ENCODE measurements at places on chromosomes 3 and 15.

DNA sequence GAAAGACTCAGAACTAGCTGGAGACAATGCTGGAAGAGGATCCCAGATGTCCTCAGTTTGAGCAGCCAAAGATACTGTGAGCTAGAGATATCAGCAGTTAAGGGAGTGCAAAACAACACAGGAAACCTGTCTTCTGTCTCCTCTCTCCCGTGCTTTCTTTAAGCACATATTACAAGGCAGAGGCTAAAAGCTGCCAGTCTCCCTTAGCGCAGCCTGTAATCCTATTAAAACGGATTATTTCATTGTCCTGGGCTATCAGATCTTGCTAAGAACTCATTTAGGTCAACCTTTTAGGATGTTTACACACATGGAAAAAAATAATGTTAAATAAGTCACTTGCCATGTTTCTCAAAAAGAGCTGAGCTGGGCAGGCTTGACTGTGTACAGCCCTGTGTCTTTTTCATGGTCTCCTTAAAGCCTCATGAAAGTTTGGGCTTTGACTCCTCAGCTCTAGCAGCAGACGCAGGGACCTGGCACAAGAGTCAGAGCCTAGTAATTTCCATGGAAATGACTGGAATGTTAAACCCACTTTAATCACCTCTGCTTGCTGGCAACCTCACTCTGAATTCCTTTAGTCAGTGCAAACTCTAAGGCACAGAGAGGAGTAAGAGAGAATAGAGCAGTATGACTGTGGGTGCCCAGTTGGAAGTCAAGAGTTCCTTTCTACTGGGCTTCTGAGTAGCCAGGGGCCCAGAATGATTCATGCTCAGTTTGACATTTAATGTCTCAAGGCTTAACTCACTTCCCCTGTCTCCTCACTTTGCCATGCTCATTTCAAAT lies 491.9 kb downstream of the NTRK3 start:
- DNase-seq: peak; percentile 79

DNA sequence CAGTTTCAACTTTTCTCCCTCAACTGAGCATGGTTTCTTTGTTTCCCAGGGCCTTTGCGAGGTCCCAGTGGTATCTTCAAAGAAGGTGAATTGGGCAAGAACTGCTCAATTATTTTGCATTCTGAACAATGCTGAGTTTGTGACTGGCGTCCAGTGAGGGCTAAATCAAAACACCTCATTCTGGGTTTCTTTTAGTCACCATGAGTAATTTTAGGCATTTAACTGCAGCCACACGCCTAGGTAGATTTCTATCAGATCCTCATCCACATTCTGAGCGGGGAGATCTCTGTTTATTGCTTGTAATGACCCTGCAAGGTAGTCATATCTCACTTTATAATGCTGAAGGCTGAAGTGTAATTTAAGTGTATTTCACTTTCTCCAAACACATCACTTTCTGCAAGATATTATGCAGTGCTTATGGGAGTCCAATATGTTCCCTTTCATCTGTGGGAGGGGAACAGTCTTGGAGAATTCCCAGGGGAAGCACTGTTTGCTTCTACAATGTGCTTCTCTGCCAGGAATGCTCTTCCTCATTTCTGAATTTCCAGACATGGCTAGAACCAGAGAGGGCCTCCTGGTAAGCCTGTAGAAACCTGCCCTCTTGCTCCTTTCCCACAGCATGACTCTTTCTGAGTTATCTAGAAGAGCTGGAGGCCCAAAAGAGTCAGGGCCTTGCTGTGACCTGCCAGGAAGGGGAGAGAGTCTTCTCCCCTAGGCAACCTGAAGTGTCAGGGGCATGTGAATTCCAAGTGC lies 91.7 kb downstream of the FRMD4B start:
- DNase-seq: peak; percentile 44

GRCh38 chr3:80533553-80533952 lies 765.8 kb upstream of the ROBO1 start:
- no peak for DNase-seq

DNA sequence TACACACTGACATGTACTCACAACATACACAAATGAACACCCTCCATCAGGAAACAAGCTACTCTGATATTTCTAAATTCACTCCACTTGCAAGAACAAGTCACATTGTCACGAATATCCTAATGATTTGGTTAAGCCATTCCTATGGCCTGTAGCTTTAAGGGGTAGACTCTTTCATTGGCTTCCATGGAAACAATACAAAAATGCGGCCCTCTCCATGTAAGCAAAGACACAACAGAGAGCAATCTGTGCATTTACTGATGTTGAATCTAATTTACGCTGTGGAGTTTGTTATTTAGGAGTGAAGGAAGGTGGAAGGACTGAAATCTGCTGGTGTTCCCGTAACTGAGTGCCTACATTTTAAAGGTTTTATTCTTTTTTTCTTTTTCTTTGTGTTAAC lies 114.5 kb downstream of the FMN1 start:
- no peak for DNase-seq

DNA sequence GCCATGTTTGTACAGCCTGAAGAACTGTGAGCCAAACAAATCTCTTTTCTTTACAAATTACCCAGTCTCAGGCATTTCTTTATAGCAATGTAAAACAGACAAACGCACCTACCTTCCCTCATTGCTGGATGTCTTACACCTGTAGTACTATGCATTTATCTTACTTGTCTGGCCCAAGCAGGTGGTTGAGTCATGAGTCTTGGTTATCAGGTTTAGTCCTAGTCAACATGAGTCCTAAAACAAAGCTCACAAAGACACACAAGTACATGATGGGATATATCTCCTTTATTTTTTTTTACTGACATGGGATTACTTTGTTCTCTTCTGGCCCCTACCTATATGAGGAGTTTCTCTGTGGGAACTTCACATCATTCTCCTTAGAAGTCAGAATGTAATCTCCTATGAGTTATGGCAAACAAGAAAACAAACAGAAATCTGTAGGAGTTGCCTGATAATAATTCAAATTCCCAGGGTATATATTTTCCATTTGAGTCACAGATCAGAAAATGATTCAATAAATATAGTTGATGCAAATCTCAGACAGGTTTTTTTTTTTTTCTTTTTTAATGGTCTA lies 33.6 kb upstream of the PLSCR2 start:
- no peak for DNase-seq

- no peak for DNase-seq
Measured at GRCh38 chr3:108223928-108224327, 1.7 kb upstream of the IFT57 start.

- no peak for DNase-seq
Measured at GRCh38 chr3:152842413-152842812, 7.5 kb downstream of the P2RY1 start.

DNA sequence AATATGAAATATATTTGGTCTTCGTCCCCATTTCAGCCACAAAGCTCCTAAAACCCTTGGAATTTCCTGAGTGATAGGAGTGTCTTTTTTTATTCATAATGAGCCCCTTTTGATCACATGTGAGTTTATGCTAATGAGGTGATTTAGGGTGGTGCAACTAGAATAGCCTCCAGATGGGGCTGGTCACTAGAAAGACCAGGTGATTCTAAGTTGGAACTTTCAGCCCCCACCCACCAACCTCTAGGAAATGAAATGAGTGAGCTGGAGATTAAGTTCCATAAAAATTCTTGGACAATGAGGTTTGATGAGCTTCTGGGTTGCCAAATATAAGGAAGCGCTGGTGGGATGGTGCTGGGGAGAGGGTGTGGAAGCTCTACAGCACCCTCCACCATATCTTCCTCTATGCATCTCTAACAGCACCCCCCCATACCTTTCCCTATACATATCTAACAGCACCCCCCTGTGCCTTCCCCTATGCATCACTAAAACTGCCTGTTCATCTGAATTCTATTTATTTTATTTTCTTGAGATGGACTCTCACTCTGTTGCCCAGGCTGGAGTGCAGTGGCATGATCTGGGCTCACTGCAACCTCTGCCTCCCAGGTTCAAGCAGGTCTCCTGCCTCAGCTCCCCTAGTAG lies 2.1 kb upstream of the SMCO1 start:
- DNase-seq: no peak

DNA sequence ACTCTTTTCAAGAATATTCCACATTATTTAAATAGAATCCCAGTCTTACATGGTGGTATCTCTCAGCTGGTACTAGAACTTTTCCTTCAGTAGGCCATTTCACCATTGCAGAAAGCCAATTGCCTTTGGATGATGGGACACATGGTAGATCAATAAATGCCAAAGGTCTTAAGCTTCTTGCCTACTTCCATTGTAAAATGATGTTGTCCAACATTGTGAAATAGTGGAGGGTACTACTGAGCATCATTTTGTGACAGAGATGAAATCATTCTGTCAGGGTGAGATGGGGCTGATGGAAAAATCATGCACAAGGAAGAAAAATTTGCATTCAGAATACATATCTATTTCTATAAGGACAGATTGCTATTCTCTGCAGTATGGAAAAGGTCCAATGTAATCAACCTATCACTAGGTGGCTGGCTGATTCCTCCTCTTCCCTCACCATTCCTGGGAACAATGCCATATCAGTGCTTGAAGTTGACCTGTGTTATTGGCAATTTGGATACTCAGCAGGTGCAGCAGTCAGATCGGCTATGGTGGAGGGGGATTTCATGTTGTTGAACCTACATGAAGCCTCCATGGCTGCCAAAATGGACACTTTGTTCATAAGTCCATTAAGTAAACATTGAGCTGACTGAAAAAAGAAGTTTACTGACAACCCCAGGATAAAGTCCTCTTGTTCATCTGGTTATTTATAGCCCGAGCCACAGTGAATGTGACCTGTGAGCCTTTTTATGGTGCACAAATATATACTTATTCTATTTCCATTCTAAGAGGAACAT lies 596.9 kb upstream of the ARPP21 start:
- DNase-seq: no peak

GRCh38 chr3:151201051-151201730 lies 1.8 kb downstream of the GPR171 start:
- no peak for DNase-seq

DNA sequence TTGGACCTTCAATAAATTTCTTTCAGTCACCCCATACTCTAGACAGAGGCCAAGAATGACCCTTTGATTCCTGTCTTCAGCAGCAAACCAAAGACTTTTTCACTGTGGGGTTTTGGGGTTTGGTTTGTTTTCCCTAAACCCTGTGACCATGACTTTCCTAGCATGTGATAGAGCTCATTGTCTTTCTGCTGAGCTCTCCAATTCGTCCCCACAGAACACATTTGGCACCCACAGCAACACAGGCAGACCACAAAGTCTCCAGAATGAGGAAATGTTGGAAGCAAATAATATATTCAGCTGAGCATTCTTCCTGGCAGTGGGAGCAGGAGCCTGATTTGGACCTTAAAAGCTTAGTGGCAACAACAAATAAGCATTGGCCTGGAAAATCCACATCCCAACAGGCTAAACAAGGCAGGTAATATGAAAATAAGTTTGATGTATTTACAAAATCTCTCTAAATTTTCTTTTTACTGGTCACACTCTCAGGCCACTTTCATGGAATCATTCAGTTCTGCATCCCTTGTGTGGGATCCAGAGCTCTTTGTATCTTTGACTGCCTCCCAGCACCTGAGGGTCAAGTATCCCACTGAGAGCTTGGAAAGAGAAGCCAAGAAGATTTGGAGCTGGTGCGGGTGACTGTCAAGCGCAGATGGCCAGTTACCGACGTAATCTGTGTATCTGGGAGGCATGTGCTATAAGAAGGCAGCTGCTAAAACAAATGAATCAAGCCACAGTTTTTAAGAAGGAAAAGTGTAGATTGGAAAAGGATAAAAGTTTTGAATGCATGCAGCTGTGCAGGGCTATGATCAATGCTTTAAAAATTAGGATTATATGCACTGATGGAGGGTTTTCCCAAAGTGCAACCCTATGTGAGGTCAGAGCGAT lies 36.5 kb upstream of the CPB1 start:
- peak; percentile 11 for DNase-seq

- peak; percentile 12 for DNase-seq
Measured at GRCh38 chr3:105304487-105304886, 62.2 kb upstream of the ALCAM start.

- DNase-seq: peak; percentile 53
Measured at GRCh38 chr15:29674661-29675533, 147.4 kb downstream of the TJP1 start.

DNA sequence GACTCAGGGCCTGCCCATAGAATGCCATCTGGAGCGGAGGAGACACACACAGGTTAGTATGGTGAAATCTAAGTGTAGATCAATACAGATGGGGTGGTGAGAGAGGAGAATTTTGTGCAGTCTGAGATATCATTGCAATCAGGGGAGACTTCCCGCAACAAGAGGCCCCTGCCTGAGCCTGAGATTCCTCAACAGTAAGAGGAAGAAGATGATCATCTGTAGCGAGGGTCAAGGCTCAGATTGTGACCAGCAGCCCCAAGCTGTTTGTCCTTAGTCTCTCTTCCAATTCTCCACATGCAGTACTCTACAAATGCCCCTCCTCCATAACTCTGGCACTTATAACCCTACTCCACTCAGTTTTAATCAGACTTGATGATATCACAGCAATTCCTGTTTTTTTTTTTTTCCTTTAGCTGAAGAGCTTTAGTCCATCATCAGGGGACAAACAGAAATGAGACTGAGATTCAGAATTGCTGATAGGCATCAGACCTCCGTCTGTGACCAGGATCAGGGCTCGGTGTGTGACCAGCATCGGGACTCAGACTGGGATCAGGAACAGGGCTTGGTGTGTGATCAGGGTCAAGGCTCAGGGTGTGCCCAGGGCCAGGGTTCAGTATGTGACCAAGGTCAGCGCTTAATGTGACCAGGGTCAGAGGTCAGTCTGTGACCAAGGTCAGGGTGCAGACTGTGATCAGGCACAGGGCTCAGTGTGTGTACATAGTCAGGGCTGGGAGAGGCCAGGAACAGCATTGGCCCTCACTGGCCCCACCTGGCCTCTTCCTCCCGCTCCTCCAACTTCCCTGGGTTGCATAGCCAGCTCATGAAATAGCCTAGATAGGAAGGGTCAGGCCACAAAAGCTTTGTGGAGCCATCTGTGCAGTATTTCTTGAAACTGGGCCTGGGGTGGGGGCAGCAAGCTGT lies 14.1 kb downstream of the LOXL1 start:
- DNase-seq: no peak

DNA sequence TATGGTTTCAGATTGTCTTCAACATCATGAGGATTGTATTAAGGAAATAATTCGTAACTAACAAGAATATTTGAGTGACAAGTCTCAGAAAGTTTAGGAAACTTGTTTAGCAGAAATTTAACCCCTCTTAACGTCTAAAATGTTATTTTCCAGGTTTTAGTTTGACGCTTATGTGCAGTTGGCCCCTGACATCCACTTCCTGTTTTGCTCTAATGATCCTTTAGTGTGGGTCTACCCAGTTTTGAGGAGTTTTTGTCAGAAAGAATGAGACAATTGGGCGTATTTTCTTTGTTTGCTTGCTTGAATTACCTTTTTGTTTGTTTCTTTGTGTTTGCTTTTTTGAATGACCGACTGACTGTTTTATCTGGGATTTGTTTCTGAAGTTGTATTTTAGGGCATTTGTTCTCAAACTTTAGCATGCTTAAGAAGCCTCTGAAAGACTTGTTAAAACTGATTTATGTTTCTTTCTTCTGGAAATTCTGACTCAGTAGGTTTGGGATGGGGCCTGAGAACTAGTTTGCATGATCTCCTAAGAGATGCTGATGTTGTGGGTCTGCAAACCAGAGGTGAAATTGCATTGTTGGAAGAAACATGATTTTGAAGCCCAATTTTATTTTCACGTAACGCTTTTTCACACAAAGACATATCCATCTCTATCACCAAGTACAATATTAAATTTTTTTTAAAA lies 20.6 kb downstream of the RBMS3 start:
- no peak for DNase-seq

Data from AG08395 (cell line).